ENCODE measurements at places on chromosomes 12 and 14.

DNA sequence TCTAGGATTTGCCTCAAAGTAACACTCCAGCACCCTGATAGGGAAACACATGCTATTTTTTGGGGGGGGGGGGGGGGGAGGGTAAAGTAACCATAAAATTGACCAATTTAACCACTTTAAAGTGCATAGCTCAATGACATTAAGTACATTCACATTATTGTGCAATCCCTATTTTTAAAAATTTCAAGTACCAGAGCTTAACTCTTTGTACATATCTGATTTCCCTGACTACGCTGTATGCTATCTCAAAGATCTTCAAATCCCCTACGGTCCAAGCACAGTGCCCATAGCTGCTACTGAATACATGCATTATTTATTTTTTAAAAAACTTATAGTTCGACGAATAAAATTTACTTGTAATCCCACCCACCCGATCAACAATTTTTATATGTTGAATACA lies 63.0 kb downstream of the BCL2L14 start:
- DNase-seq: no peak

- DNase-seq: no peak
Observed at GRCh38 chr12:51548241-51548640, 42.8 kb upstream of the SCN8A start.

DNA sequence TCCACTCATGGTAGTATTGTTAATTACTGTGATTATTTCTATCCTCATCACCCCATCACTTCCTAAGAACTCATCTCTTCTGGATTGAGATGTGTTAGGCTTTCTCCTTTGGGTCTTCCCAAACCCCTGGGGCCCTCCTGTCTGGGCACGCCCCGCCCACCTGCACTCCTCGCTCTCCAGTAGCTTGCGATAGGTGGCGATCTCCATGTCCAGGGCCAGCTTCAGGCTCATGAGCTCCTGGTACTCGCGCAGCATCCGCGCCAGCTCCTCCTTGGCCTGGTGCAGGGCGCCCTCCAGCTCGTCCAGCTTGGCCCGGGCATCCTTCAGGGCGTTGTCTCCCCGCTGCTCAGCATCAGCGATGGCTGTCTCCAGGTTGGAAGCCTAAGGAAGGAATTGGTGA lies 6.8 kb downstream of the KRT71 start:
- peak; percentile 72 for DNase-seq

DNA sequence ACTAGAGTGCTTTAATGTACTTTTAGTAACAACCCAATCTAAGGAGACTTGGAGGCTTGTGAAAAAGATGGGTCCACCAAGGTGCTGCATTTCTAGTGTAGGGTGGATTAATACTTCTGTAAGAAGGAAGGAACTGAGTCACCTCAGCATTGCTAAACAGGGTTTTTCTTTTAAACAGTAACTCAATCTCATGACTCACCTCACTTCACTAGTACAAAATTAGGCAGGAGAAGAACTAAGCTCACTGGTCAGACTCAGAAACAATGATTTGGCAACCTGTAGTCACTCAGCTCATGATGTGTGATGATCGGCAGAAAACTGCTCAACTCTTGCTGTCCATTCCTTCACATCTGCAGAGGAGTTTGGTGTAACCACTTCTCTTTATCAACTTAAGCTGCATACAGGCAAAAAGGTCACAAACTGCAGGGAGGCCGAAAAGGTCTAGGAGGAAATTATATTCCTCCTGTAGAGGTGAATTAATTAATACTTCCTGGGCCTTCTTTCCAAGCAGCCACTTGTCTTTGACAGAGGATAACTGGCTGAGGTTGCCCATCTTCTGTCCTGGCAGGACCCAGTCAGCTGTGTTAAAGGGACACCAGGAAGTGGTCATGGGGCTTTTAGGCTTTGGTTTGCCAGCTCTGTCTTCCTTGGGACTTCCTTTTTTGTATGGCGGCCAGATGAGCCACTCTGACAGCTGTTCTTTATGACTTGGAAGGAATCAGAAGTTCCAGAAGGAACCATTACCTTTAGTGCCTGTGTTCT lies 466.9 kb downstream of the FUT8 start:
- no peak for DNase-seq

GRCh38 chr12:113660936-113661335 lies 189.3 kb upstream of the LHX5 start:
- no peak for DNase-seq

GRCh38 chr12:59010118-59010517 lies 89.8 kb upstream of the LRIG3 start:
- DNase-seq: no peak

DNA sequence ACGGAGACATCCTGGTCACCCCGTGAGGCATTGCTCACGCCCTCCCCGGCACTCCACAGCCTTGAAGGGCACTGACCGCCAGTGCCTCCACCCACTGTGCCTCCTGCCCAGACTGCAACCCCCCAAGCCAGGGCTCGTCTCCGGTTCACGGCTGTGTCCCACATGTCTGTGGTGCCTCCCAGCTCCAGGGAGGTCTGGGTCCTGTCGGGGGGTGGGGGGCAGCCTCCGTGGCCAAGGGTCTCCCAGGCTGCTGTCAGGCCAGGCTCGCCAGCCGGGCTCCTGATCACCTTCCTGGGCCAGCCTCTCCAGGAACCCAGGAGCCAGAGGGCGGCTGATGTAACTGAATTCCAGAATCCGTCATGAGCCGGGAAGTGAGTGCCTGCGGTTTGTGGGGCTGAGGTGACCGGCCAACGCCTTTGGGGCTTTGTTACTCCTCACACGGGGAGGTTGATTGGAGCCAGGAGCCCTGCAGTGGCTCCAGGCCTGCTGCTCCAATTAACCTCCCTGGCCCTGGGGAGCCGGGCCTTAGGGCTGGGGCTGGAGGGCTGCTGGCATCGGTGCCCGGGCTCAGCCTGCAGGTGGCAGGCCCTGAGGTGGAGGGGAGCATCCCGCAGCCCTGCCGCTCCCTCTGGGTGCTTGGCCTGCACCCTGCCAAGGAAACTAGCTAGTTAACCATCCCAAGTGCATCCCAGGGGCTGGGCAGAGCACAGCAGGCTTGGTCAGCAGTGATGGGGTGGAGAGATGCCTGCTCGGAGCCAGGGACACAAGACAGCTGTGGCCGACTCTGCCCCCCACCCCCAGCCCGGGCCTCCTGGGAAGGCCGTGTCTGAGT lies 36.4 kb upstream of the FBRSL1 start:
- no peak for DNase-seq

DNA sequence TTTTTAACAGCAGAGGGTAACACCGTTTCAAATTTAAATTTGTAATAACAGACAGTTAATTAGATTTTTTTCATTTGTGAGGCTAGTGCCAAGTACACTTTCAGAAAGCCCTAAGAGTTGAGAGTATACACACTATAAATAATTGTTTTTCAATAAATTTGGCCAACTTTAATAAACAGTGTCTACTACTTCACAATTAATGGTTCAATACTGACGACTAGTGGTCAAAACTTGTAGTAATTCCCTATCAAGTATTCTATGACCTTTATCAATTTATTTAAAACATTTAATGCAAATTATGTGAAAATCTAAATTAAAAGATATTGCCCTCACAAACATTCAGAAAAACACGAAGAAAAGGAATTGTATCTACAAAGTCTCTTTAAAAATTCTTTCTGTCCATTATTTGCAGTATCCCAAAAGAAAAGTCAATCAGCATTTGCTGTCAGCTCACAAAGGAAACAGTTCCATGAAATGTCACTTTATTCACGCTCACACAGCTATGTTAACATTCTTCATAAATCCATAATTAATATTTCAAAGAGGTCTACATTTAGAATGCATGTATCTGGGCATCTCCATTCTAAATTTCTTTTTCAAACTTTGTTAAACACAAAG lies 91.2 kb downstream of the CEP128 start:
- DNase-seq: no peak

GRCh38 chr12:72141381-72141780 lies 130.8 kb upstream of the TRHDE start:
- no peak for DNase-seq

- no peak for DNase-seq
Observed at GRCh38 chr14:73888460-73888725, 1.7 kb downstream of the ZNF410 start.

DNA sequence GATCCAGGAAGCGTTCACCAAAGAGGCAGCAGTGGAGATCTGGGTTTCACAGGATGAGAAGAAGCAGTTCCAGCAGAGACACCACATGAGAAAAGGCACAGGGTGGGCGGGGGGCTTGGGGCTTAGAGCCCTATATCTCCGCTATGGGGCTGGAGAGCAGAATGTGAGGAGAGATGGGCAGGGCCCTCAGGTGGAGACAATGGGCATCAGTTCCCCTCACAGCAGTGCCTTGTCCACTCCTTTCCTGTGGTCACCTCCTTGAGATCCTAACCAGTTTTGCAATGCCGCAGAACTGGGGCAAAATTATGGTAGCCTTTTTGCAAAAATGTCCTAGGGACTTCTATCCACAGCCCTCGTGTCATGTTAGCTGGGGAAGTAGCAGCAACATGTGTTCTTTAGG lies 27.5 kb downstream of the DHRS2 start:
- no peak for DNase-seq

- DNase-seq: no peak
Observed at GRCh38 chr12:107783406-107784376, 9.2 kb downstream of the ASCL4 start.

DNA sequence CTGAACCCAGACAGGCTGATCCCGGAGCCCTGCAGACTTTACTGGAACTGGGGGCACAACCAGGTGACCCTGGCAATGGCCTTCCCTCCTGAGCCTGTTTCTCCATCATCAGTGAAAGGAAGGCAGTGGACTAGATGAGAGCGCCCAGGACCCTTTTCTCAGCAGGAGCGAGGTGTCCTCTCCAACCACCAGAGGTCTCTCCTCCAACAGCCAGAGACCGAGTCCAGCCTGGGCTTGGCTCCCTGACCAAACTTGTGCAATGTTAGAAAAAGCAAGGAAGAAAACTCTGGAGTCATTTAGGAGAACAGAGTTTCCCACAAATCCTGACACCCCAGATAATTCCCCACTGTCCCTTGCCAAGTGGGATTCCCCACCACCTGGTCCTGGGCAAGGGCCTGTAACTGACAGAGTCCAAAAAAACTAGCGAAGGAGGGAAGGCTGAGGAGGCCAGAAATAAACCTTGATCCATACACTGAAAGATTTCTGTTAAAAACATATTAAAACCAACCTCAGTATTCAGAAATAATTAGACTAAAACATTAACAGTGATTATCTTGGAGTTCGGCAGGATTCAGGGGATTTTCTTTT lies 9.0 kb downstream of the RPS6KL1 start:
- DNase-seq: peak; percentile 84

- no peak for DNase-seq
Observed at GRCh38 chr14:97477353-97477752, 680.2 kb downstream of the VRK1 start.

DNA sequence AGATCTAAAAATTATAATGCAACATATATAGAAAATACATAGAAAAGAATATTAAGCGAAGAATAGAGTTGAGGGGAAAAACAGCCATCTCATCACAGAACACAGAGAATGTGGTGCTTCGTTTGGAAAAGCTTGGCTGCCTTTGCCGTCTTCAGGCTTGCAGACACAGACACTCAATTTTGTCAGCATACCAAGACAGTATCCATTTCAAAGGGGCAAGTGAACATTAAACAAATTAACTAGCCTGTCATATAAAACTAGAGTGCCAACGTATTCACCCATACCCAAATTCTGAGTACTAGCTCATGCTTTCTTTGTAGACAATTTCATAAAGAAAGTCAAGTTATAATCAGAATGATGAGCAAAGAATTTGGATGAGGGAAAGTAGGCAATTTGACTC lies 40.5 kb downstream of the DMAC2L start:
- no peak for DNase-seq

GRCh38 chr12:44519931-44520330 lies 356.2 kb downstream of the NELL2 start:
- DNase-seq: no peak

DNA sequence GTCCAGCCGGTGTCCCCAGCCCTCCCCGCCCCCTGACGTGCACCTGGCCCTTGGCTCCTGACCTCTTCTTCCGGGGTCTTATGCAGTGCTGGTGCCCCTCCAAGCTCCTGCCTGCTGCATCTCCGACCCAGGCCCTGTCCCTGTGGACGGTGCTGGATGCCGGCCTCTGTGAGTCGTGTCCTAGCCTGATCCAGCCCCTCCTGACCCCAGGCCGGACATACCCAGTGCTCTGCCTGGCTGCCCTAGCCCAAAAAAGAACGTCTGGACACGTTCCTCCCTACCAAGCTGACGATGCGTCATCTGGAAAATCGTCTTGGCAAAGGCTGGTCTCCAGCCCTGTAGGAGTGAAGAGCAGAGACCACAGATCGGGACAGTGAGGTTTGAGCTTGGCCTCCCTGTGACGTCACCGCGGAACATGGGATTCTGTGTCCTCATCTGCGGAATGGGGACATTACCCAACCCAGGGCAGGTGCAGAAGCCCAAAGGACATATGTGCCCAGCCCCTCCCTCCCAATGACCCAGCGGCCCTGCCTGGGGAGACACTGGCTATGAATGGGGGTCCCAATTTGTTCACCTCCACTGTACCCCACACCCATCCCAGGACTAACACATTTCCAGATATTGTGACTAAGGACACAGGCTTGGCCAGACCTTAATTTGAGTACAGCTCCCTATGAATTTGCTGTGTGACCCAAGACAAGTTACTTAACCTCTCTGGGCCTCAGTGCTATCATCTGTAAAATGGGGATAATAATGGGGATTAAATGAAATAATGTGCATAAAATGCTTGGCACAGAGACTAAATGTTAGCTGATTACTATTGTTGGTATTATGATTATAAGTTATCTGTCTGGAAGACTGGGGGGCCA lies 51.0 kb upstream of the BCL11B start:
- DNase-seq: peak; percentile 46

DNA sequence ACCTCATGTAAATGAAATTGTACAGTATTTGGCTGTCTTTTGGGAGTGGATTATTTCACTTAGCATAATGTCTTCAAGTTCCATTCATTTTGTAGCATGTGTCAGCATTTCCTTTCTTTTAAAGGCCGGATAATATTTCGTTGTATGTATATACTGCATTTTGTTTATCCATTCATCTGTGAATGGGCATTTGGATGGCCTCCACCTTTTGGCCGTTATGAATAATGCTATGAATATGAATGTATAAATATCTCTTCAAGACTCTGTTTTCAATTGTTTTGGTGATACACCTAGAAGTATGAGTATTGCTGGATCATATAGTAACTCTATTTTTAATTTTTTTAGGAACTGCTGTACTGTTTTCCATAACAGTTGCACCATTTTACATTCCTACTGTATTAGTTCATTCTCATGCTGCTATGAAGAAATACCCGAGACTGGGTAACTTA lies 164.9 kb downstream of the DYRK2 start:
- no peak for DNase-seq

GRCh38 chr14:39607978-39608377 lies 175.7 kb upstream of the FBXO33 start:
- DNase-seq: no peak

DNA sequence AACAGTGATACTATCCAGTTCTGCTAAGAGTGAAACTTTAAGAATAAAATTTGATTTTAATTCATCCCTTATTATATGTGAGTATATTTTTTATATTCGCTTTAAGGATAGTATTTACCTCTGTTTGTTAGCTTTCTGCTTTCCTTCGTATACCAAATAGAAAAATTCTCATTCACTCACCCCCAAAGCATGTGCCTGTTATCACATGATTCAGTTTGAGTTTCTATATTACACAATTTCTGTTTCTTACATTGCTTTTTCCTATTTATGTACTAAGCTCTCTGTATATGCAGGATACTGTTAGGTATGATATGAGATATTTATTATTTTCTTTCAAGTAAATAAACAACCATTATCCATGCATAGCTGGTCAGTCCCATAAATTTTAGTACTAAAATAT lies 275.2 kb downstream of the FBXL14 start:
- no peak for DNase-seq

GRCh38 chr12:51127050-51127729 lies 43.8 kb upstream of the CSRNP2 start:
- no peak for DNase-seq
